ENCODE measurements at places on chromosomes 1 and 21.
A peak's percentile ranks its signal among the peaks of the same experiment; 100 is the strongest.

- no peak for DNase-seq
Observed at GRCh38 chr21:45029948-45030681, 44.3 kb upstream of the ADARB1 start.

GRCh38 chr1:107919953-107920352 is 45.0 kb downstream of the VAV3 start:
- DNase-seq = peak; percentile 16

DNA sequence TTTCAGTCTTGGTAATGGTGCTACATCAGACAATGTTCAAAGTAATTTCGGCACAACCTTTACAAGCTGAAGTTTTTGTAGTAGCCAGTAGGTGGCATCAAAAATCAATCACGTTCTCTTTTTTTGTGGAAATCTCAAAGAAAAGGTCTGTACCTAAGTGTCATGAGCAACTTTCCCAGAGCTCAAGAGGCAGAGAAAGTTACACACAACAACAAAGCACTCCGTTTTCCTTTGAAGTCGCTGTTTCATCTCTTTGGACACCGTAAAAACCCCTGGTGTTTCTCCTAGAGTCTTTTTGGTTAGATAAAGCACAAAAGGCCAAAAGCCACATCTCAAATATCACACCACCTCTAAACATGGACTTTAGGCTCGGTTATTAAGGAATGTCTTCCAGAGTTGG is 131.6 kb downstream of the LHX8 start:
- peak; percentile 35 for DNase-seq

DNA sequence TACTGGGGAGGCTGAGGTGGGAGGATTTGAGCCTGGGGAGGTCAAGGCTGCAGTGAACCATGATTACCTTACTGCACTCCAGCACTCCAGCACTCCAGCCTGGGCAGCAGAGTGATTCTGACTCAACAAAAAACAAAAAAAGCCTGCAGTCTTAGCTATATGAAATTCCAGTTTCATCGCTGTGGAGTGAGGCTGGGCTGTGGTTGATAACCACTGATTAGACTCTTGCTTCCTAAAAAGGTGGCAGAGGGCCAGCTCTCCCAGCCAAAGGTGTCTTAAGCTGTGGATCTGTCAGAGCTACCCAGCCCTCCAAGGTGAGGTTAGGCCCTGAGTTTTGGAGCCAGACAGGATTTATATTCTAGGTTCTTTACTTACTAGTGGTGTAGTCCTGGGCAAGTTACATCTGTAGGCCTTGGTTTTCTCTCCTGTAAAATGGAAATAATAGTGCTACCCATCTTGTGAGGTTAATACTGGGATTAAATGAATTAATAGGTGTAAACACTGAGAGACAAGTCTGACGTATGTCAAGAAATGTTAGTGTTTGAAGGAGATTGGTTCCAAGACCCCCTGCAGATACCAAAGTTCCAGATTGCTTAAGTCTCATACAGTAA is 35.9 kb downstream of the TMCC2 start:
- no peak for DNase-seq

- DNase-seq = no peak
Observed at GRCh38 chr1:244349581-244350001, 102.1 kb downstream of the ADSS2 start.

- no peak for DNase-seq
Observed at GRCh38 chr1:209642816-209643215, 9.4 kb downstream of the LAMB3 start.

DNA sequence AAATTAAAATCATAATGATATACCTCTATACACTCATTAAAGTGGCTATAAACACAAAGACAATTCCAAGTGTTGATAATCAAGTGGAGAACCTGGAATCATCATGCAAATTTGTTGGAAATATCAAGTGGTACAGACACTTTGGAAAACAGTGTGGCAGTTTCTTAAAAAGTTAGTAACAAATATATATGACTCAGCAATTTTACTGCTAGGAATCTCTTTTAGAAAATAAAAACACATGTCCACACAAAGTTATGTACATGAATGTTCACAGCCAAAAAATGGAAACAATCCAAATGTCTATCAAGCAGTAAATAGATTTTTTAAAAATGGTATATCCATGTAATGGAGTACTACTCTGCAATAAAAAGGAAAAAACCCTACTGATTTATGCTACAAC is 375.6 kb downstream of the HLX start:
- DNase-seq = no peak

DNA sequence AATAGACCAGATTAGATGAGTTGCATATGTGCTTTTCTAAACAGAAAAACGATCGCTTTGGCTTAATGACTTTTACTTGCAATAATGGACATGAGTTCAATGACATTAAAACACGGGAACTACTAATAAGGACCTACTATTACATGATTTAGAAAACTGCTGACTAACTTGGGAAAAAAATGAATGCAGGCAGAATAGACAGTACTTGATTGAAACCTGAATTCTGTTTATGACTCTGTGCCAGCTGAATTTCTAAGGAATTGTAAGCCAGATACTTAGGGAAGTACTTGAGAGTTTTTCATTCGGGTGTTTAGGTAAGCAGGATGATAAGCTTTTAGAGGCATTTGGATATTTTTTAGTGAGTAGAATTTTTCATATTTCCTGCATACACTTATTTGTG is 12.0 kb downstream of the ADGRL2 start:
- DNase-seq = no peak
